ENCODE measurements at places on chromosomes 5 and 9. TPM values are rescaled to one million over a fixed set of nuclear protein-coding genes. Genes with fewer than 3 reads are reported as not detected.

- peaks cover 55% of the 10 kb centered on the region for H3K4me1 ChIP-seq
- H3K4me3 ChIP-seq = peak overlapping the region; percentile 54
- peak overlapping the region; percentile 100 for H3K27ac ChIP-seq
- H3K27me3 ChIP-seq = no peaks in the 10 kb centered on the region
- no peaks in the 10 kb centered on the region for H3K36me3 ChIP-seq
These were observed 130.9 kb downstream of the C9orf50 start for GRCh38 chr9:129489838-129490582.

Gene UBLCP1
- total RNA-seq = 29.9 TPM

Gene DOCK8
- total RNA-seq = 4.4 TPM

Gene UBAP2
- total RNA-seq = 73.3 TPM

DNA sequence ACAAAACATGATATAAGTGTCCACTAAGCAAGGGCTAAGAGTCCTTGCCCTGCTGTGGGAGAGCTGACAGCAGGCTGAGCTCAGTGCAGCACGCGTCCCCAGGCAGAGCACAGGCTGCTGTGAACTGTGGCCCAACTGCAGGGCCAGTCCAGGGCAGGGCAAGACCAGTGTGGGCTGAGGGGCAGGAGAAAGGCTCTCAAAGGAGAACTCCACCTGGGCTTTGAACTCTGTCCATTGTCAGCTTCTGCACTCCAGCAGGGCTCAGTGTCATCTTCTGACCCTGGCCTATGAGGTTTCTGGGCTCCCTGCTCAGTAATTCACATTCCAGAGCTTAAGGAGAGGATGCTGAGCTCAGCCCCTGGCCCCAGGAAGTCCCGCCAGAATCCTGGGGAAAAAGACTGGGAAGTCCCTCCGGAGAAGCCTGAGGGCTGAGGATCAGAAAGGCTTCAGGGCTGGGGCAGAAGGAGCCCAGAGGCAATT, 37.4 kb downstream of the LHFPL2 start:
- H3K27me3 ChIP-seq = no peaks in the 10 kb centered on the region
- H3K4me3 ChIP-seq = no peak overlapping the region
- no peaks in the 10 kb centered on the region for H3K36me3 ChIP-seq
- peaks cover 27% of the 10 kb centered on the region for H3K4me1 ChIP-seq
- no peak for DNase-seq
- peak overlapping the region; percentile 74 for H3K27ac ChIP-seq

Gene ANKRD33B
- 13.5 TPM for total RNA-seq

GRCh38 chr5:168790002-168790635, 211.0 kb upstream of the PANK3 start:
- H3K27ac ChIP-seq = no peak overlapping the region
- H3K4me1 ChIP-seq = peaks cover 17% of the 10 kb centered on the region
- H3K27me3 ChIP-seq = no peaks in the 10 kb centered on the region
- no peak overlapping the region for H3K4me3 ChIP-seq
- no peak for DNase-seq

DNA sequence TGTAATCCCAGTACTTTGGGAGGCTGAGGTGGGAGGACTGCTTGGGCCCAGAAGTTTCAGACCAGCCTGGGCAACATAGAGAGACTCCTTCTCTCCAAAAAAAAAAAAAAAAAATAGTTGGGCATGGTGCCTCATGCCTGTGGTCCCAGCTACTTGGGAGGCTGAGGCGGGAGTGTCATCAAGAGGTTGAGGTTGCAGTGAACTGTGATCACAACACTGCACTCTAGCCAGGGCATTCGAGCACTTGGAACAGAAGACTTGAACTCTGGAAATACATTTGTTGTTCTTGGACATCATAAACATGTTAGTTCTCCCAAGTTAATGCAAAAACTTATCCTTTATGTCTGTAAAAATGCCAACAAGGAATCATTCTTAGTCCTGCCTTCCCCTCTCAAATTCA, 29.6 kb downstream of the EHMT1 start:
- peak; percentile 26 for DNase-seq
- H3K36me3 ChIP-seq = no peaks in the 10 kb centered on the region
- H3K4me3 ChIP-seq = no peak overlapping the region
- no peaks in the 10 kb centered on the region for H3K4me1 ChIP-seq

- H3K4me1 ChIP-seq = peaks cover 29% of the 10 kb centered on the region
- peaks cover 8% of the 10 kb centered on the region for H3K36me3 ChIP-seq
- peak overlapping the region; percentile 4 for H3K4me3 ChIP-seq
- no peak for DNase-seq
- peak overlapping the region; percentile 2 for H3K27ac ChIP-seq
These were observed 968 bp upstream of the KDM3B start for GRCh38 chr5:138351517-138351916.
